ENCODE measurements at places on chromosomes 12 and 14. TPM values are rescaled to one million over a fixed set of nuclear protein-coding genes. Genes with fewer than 3 reads are reported as not detected.

DNA sequence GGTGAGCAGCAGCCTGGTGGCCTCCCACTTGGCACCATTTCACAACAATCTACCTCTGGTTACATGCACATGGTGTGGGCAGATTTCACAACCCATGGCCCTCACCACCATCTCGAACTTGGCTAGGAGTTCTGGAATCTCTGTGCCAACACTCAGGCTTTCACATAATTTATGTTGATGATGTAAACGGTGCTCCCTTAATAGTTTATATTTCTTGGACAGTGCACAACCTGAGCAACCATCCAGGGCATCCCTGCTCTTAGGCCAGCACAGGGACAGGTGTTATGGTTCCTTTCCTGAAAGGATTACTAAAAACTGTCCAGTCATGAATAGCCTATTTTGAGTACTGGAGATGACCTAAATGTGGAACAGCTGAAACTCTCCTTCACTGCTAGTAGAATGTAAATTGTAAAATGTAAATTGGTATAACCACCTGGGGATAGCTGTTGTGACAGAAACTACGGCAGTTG lies 28.6 kb downstream of the ABCB9 start:
- DNase-seq = no peak

DNA sequence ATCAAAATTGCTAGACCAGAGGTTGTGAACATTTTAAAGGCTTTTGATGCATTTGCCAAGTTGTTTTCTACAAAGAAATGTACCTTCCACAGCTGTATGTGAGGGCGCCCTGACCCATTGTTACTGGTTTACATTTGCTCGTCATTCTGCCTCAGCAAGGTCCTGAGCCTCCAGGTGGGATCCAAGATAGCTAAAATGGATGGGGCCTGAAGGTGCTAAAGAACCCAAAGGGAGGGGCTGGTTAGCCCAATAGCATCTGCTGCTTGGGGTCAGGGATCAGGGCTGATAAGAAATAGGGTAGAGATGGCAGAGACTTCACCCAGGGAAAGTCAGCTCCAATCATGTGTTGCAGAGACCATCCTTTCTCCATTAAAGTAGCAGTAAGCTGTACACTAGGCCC lies 43.1 kb downstream of the GALNT16 start:
- DNase-seq = no peak

GRCh38 chr12:69991690-69992288 lies 166.8 kb downstream of the MYRFL start:
- DNase-seq = no peak

DNA sequence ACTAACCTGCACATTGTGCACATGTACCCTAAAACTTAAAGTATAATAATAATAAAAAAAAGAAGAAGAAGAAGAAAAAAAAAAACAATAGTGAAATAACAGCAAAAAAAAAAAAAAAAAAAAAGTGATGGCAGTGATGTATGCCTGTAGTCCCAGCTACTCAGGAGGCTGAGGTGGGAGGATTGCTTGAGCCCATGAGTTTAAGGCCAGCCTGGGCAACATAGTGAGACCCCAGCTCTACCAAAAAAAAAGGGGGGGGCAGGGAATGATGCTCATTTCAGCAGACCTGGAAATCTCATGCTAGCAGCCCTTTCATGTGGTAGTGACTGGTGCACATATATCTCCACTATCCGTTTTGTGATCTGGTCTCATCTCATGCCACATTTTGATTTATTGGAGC lies 20.8 kb downstream of the TRAFD1 start:
- DNase-seq = no peak

DNA sequence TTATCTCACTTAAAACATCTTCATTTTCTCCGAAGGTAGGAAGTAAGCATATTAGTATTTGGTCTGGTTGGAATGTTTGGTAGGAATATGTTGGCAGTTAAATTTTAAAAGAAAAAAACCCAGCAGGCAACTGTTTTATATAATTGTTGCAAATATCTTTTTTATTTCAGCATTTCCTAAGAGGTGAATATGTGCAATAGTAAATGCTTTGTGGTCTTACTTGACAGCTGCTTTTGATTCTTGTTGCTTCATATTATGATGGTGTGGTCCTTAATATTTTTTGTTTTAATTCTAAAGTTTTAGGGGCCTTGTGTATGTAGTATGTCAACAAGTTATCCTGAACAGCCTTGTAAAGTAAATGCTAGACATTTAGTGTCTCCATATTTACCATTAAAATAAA lies 6.3 kb downstream of the TRAFD1 start:
- DNase-seq = no peak

- no peak for DNase-seq
Observed at GRCh38 chr14:34723867-34724266, 9.5 kb upstream of the CFL2 start.

GRCh38 chr12:9856151-9856550 lies 13.0 kb downstream of the CLEC2B start:
- no peak for DNase-seq

DNA sequence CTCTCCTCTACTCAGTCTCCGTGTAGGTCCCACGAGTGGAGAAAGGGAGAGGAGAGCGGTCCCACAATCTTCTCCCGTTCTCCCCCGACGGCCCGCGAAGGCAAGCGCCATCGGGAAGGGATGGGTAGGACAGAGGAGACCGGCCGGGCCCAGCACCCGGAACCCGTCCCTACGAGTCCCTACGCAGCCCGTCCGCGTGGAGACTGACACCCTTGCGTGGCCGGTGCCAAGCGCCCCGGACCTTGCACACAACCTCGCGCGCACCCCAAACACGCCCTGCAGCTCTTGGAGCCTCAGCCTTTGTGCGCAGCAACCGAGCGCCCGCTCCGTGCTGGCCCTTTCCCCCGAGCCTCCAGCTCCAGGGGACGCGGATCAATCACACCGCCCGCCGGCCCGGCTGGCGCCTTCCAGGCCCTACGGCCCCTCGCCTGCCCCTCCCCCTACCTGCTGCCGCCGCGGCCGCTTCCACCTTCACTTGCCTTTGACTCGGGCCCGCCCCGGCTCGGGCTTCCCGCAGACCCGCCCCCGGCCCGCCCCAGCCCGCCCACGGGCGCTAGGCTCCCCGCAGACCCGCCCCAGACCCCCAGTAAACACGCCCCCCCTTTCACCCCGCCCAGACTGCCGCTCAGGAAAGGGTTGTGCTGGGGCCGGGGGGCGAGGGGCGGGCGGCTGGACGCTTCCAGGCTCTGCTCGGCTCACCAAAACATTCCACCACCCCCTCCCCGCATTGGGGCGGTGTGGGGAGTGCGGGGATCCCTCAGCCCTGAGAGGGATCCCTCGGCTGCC lies at the start of gene NDRG2:
Gene NDRG2 (minus strand): TSS at position 477 of the 786 bp plus-strand sequence. CDS start 1,746 bp downstream, outside the sequence.
- DNase-seq = no peak

DNA sequence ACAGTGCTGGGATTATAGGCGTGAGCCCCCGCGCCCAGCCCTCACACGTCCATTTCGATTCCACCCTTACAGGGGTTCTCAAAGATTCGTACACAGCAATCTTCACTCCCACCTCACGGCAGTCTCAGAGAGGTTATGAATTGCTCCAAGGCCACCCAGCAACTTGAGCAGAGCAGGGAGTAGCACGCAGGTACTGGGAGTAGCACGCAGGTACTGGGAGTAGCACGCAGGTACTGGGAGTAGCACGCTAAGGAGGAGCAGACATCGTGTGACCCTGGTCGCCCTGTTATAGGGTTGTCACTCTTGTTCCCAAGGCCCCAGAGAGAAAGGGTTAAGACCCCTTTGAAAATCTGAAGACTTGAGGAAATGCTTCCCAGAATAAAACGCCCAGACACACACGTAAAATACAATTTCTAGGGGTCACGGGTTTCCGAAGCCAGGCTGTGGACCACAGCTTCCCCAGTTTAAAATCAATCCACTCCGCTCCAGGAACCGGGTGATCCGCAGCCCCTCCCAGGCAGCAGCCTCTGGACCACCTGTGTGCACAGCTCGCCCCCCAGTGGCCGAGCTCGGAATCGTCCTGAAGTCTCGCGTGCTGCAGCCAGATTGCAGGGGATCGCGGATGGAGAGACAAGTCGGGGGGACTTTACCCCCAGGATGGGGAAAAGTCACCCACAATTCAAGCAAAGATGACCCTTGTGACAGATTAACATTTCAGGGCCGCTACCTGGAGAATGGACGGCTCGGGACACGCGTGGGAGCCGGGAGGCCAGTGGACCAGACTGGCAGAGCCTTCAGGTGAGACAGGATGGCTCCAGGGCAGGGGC lies 92.0 kb downstream of the SCARB1 start:
- peak; percentile 64 for DNase-seq

GRCh38 chr14:30330445-30330844 lies 228.5 kb upstream of the G2E3 start:
- DNase-seq = no peak

GRCh38 chr12:18620986-18621385 lies 116.8 kb downstream of the PLCZ1 start:
- no peak for DNase-seq

DNA sequence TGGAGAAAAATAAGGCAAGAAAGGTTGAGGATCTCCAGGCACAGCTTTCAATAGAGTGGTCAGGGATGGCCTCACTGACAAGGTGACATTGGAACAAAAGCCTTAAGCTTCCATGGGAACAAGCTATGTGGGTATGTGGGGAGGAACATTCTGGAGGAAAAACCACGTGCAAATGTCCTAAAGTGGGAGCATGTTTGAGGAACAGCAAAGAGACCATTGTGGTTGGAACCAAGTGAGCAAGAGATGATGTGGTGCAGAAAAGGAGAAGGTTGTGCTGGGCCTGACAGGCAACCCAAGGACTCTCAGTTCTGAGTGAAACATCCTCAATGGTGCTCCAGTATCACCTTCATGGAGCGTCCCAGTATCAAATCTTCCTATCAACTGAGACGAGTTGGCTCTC lies 184.0 kb downstream of the CAND1 start:
- DNase-seq = no peak

DNA sequence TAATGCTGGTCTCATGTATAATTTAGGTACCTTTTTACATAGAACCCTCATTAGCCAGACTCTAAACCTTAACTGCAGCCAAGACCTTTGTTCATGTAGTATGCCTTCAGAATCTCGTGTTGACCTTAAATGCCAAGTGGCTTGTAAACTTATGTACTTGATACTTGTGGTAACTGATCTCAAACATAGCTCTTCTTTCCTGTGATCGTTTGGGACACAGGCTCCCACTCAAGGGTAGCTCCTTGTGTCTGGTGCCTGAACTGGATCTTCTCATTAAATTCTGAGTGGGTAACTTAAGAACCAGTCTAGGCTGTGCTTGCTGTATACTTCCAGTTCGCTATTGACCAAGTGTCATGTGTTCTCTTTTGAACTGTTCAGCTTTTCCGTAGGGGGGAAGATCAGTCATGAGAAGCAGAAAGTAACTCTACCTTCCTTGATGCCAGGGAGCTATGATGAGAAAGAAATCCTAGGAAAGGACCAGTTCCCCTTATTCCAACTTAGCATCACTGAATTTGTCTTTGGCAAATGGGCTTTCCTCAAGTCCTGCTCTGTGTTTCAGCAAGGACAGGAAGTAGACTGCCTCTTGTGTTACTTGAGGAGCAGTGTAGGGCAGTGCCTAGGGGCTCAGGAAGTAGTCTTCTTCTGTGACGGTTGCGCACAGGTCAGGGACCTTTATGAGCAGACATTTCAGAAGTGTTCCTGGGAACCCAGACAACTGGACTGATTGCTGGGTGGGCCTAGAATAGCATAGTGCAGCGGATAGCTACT lies 2.5 kb downstream of the LGALS3 start:
- DNase-seq = no peak

- no peak for DNase-seq
Observed at GRCh38 chr12:64825143-64826021, 935 bp downstream of the TBC1D30 start.

- no peak for DNase-seq
Observed at GRCh38 chr14:22594156-22594716, 3.9 kb upstream of the ABHD4 start.

DNA sequence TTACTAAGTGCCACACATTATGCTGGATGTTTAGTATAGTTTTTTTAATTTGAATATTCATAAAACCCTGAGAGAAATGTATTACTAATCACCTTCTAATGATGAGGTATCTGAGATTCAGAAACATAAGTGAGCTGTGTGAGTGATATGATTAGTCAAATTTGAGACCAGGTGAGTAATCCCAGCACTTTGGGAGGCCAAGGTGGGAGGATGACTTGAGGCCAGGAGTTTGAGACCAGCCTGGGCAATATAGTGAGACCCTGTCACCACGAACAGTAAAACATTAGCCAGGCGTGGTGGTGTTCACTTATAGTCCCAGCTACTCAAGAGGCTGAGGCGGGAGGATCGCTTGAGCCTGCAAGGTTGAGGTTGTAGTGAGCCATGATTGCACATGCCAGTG lies 438.4 kb downstream of the RAD51B start:
- DNase-seq = no peak

- no peak for DNase-seq
Observed at GRCh38 chr14:75452324-75452723, 24.5 kb downstream of the JDP2 start.

DNA sequence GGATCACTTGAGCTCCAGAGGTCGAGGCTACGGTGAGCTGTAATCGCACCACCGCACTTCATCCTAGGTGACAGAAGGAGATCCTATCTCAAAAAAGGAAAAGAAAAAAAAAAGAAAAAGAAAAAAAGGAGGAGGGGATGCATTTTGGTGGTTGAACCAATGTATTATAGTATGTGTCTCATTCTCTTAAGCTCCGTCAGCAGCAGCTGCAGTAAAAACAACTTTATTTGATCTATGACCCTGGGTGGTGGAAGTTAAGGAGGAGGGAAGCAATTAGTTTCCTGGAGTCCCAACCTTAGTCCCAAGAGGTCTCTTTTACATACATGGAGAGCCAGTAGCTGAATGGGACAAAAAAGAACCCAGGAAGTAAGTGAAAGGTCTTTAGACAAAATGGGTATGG lies 26.8 kb upstream of the APOF start:
- no peak for DNase-seq

DNA sequence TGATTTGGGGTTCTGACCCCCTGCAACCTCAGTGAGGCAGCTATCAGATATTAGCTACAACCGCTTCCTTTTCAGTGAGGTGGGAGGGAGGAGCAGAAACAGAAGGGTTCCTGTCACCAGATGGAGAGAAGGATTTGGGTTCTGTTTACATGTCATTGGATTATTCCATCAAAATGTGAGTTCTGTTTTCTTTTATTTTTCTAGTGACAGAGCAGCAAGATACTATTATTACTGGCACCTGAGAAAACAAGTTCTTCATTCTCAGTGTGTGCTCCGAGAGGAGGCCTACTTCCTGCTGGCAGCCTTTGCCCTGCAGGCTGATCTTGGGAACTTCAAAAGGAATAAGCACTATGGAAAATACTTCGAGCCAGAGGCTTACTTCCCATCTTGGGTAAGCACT lies 52.8 kb downstream of the FRMD6 start:
- DNase-seq = peak; percentile 79

- no peak for DNase-seq
Observed at GRCh38 chr14:78197051-78197450, 26.9 kb downstream of the NRXN3 start.

GRCh38 chr12:79959484-79959883 lies 24.6 kb upstream of the PPP1R12A start:
- no peak for DNase-seq

CABP1 gene
- total RNA-seq = not detected

TCL1A gene
- not detected for total RNA-seq

NANOG gene
- not detected for total RNA-seq

SYNDIG1L gene
- total RNA-seq = not detected

TTC6 gene
- 0.13 TPM for total RNA-seq
